ENCODE measurements at places on chromosomes 2 and 18. TPM values are rescaled to one million over a fixed set of nuclear protein-coding genes. Genes with fewer than 3 reads are reported as not detected.

GRCh38 chr2:49940626-49941025, 786.3 kb upstream of the FSHR start:
- DNase-seq, result no peak

- DNase-seq, result no peak
Measured at GRCh38 chr18:21456428-21457178, 143.9 kb downstream of the ESCO1 start.

GRCh38 chr2:208049441-208049840, 24.1 kb upstream of the PLEKHM3 start:
- DNase-seq, result no peak

GRCh38 chr2:238649936-238650518, 197.9 kb upstream of the TWIST2 start:
- no peak for DNase-seq

- no peak for DNase-seq
Measured at GRCh38 chr2:12931186-12931844, 214.6 kb downstream of the TRIB2 start.

DNA sequence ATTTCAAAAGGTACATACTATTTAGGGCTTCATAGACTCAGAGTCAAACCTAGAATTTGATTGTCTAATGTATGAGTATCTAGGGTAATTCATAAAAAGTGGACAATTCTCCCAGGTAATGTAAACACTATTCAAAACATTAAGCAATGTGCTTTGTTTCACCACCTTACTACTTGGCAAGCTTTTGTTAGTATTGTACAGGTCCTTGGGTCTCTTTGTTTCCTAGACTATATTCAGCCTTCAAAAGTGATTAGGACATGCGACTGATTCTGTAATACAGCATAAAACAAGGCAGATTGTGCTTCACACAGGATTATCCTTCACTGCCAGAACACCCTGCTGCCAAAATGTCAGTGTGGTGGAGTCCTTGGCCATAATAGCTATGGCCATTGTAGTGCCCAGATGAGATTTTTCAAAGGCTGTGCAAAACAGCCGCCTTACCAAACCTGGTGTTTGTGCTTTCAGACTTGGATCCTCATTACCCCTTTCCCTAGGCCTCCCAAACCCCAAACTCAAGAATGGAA, 90.1 kb upstream of the CAVIN2 start:
- DNase-seq, result no peak

- no peak for DNase-seq
Measured at GRCh38 chr2:4604767-4605166, 901.4 kb downstream of the DCDC2C start.

The ELOA2 gene
- not detected for total RNA-seq

GRCh38 chr2:207126724-207127308, 38.9 kb downstream of the KLF7 start:
- DNase-seq, result no peak

DNA sequence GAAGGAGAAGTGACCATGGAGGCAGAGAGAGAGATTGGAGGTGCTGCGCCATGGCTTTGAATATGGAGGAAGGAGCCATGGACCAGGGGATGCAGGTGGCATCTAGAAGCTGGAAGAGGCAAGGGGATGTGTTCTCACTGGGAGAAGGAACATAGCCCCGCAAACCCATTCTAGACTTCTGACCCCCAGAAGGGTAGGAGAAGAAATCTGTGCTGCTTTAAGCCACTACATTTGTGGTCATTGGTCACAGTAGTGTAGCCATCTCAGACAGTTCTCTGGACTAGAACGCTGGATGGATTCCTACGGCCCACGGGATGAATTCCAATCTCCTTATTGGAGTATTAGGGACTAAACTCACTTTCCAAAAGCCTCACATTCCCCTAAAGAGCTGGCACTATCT, 67.8 kb downstream of the PTGR3 start:
- no peak for DNase-seq
